ENCODE measurements at places on chromosomes 2 and 18. TPM values are rescaled to one million over a fixed set of nuclear protein-coding genes. Genes with fewer than 3 reads are reported as not detected.

GRCh38 chr2:67564626-67565025, 167.5 kb downstream of the ETAA1 start:
- no peak for DNase-seq

- DNase-seq = no peak
These were observed 48.0 kb downstream of the SMAD4 start for GRCh38 chr18:51078026-51078425.

DNA sequence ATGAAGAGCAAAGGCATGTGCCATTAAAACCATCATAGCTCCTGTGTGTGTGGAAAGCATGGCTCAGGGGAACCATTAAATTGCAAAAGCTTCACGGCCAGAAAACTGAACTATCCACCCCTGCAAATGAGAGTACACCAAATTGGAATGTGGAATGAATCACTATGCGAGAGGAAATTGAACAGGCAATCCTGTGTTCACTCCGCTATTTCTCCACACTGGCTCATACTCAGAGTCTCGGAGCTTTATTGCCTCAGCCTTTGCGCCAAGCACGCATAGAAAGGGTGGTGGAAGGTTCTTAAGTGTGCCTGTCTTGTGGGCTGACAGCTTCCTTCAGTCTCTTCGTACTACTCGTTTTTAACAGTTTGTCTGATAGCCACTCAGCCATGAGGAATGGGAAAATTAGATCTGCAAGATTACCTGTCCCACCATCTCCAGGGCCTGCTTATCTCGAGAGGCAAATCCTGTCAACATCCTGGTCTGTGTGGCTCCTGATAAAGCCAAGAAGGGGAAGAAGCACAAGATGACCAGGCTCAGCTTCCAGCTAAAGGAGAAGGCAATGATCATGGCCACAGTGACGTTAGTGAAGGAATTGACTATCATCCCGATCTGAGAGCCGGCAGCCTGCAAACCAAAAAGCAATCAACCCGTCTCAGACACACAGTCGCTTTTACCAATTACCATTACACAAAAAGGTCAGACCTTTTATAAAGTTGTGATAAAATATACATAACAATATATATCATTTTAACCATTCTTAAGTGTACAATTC, 34.9 kb downstream of the G6PC2 start:
- DNase-seq = peak; percentile 86

- DNase-seq = no peak
These were observed 221.3 kb upstream of the TMEFF2 start for GRCh38 chr2:192416060-192416459.

The SERPINB13 gene
- total RNA-seq = not detected

The MARCHF4 gene
- total RNA-seq = 14.5 TPM

The LDLRAD4 gene
- not detected for total RNA-seq

DNA sequence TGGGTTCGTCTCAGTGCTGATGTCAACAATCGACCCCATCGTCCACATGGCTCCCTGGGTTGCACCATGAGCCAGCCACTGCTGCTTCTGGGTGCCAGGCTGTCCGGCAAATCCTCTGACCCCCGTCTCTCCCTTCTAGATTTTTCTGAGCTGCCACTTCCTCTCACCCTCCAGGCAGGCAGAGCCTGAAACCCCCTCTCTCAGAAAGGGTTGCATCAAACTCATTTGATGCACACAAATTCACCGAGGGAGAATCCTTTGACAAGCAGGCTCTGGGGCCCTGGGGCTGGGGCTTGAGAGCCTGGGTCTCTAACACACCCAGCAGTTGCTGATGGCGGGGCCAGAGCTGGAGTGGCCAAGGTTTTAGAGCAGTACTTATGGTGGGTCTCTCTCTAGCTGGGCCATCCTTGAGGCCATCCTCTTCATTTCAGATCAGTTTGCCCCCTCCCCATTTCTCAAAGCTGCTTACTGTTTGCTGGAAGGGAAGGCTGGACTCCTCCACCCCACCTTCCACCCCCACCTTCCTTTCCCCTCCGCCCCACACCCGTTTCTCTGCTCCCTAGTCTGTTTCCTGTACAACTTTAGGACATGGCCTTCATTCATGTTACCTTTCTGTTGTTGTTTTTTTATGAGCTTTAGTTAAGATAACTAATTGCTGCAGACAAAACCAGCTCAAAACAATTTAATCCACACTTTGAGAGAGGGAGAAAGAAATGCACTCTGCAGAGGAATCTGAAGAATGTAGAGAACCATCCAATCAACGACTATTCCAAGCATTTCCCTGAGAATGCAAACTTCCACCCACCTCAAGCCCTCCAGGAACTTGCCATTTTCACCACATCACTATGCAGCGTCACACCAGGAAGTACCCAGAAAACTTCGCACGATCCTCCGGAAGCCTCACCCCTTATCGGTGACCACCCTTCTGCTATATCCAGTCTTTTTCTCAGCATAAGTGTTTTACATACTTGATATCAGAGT, 69.5 kb downstream of the ARL4C start:
- DNase-seq = peak; percentile 37

DNA sequence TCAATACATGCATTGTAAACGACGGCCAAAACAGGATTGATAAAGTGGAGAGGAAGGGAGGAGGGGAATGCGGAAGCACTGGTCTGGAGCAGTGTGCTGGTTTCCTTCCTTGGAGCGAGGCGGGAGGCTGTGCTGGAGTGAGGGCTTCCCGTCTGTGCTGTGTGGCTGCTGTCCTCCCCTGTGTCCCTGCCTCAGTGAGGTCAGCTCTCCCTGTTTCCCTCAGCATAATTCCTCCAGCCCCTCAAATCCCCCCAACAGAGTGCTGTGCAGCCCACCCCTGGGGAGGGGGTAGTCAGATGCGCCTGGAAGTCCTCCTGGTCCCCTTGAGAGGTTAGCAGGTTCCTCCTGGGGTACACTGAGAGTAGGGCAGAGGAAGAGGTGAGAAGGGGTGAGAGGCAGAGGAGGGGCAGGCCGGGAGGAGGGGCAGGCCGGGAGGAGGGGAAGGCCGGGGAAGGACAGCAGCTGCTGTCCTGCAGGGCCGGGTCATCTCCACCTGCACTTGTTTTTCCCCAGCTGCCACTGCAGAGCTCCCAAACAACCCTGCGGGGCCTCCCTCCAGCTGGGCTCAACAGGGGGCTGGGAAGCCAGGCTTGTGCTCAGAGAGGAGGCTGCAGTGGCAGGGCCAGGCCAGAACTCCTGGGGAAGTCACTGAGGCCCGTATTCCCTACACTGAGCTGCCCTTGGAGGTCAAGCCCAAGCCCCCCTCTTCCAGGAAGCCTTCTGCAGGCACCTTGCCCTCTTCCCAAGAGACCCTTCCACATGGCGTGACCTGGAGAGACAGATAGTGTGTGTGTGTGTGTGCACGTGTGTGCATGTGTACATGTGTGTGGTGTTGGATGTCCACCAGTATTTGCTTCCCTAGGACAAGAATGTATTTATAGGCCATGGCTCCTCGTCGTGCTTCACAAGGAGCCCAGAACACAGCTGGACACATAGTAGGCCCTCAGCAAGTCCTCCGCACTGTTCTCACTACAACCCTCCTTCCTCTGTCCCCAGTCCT, 13.2 kb upstream of the ATP6V1B1 start:
- no peak for DNase-seq

The REG3A gene
- not detected for total RNA-seq

The IL36G gene
- total RNA-seq = not detected

The FNDC4 gene
- 24.2 TPM for total RNA-seq

DNA sequence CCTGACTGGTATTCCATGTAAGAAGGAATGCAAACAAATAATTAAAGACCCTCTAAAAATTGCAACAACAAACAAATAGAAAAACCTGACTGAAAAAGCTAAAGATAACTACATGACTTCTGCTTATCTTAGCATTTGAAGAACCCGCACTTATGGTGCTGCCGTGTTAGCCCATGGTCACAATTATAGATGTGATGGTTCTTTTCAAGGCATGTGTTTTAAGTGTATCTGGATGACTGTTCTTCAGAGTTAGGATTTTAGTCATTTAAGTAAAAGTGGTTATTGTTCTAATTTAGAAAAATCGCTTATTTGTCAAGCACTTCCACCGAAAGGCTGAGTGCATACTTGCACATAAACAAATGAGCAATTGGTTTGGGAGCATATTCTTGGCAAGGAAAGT, 77.3 kb downstream of the CPS1 start:
- no peak for DNase-seq

- DNase-seq = peak; percentile 41
These were observed 2.0 kb downstream of the LYPD6B start for GRCh38 chr2:149040451-149040850.

- DNase-seq = peak; percentile 61
These were observed 72.1 kb downstream of the EDAR start for GRCh38 chr2:108916796-108917421.

DNA sequence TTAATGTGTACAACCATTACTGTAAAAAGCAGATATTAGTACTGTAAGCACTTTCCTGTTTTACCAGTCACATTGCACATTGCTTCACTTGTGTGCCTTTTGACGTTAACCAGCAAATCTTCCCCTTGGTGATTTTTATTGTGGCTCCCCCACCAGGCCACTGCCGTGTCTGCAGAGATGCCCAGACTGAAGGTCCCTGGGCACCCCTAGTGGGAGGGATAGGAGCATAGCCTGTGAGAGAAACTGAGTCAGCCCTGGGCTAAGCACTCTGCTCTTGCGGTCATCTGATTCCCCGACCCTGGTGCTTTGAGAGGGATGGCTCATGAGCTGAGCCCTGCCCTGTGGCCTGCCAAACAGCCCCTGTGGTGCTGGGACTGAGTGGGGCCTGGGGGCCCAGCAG, 73.4 kb downstream of the INPP4A start:
- peak; percentile 34 for DNase-seq

The RGPD5 gene
- total RNA-seq = 14.6 TPM
